ENCODE measurements at places on chromosomes 3 and 15.

- DNase-seq = no peak
These were observed 475.3 kb downstream of the FHIT start for GRCh38 chr3:60775985-60776384.

GRCh38 chr15:99333413-99333812, 82.1 kb downstream of the LRRC28 start:
- DNase-seq = no peak

- DNase-seq = no peak
These were observed 12.4 kb upstream of the OCA2 start for GRCh38 chr15:28111543-28111942.

- DNase-seq = no peak
These were observed 837.6 kb downstream of the AGBL1 start for GRCh38 chr15:86917361-86917671.

- DNase-seq = no peak
These were observed 11.3 kb downstream of the CAND2 start for GRCh38 chr3:12807601-12808359.
